Stimulated activated CD8-positive, alpha-beta memory T cell treated with anti-CD3 and anti-CD28 coated beads, Interleukin-12 subunit alpha, Interleukin-12 subunit beta, amount 100 ng/mL, for 4 hours (primary cell): ENCODE measurements at places on chromosomes 7 and 10.

DNA sequence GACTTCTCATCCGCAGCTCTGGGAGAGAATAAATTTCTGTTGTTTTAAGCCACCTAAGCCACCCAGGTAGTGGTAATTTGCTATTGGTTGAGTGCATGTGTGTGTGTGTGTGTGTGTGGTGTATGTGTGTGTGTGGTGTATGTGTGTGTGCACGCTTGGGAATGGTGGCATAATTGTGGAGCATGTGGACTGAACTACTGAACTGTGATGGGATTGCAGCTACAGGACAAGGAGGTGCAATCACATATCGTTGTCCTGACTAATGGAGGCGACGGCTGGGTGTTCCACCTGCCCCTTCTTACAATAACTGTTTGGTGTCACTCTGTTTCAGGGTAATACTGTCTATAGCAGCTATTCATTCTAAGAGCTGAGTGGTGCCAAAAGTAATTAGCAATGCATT lies 448.7 kb upstream of the PFKP start:
- no peak for DNase-seq

DNA sequence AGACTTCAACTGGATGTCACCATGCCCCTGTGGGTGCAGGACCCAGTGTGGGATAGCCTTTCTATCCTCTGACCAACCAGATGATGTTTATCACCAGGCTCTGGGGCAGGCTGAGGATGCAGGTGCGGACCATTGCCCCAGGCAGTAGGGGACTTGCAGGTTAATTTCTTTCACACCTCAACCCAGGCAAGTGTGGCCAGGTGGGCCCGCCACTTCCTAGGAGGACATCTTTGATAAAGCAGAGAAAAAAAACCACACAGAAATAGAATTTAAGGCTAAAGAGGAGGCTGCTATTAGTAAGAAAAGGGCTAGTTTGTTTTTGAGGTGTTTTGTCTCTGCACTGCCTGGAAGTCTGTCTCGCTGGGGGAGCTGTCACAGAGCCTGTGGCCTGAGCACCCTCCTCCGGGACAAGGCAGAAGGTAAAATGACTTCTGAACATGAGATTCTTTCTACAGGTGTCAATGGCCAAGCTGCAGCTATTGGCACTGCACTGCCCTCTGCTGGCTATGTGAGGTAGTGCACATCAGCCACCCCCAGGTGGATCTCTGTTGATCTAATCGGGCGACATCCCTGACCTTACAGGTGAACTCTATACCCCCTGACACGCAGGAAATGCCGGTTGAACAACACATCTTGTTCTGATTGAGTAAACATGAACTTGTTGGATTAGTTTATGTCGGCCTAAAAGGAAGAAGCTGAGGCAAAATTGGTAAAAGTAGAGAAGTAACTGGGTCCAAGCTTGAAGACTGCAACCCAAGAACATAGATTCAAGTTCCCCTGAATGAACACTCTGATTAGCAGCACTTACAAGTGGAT lies 21.0 kb downstream of the UPP1 start:
- peak; percentile 71 for DNase-seq

GRCh38 chr10:44818041-44818649 lies 93.0 kb upstream of the TMEM72 start:
- DNase-seq = no peak

DNA sequence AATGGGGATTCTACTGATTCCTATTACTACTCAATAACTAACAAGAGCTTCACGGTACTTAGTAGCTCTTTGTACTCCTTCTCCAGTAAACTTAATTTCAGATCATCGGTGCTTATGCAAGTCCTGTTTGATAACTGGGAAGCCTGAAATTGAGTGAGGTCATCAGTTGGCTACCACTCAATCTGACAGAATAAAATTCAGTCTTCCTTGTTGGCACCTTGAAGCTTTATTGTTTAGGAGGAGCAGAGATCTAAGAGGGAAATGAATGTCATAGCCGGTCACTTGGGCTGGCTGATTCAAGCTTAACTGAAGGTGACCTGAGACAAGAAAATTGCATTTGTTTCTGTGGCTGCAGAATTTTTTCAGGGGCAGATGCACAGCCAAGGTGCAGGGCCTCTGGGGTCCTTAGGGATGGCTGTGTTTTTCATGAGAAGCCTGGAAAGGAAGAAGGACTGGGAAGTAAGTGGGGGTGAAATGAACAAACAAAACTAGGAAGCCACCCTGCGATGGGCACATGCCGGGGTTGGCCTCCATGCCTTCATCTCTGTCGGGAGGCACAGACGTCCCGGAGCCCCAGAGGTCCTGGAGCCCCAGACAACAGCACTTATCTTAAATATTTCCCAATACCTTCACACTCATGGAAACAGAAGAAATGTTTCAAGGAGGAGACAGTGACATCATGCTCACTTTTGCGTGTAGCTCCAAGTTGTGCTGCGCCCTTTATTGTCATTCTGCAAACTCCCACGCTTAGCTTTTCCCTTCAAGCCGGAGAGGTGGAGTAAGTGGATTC lies 85.0 kb upstream of the KIF5B start:
- no peak for DNase-seq

DNA sequence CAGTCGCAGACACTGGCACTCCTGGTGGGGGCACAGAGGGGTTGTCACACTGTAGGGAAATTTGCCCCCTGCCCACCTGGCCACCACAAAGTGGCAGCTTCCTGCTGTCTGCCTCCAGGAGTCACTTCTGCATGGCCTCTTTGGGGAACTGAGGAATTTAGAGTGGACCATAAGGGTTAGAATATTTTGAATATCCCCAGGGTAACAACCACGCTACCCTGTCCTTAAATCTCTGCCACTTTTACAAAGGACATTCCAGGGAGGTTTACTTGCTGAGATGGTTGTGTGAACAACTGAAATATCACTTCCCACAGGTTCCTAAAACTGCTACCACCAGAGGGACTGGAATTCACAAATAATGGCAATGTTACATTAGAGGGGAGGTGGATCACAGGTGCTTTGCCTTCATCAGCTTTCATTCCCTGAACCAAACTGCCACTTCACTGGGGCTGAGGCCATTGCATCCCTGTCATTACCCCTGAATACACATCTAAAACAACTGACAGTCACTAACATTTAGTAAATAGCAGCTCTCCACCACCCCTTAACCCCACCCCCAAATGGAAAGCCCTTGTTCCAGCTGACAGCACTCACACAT lies 88.1 kb upstream of the IFRD1 start:
- DNase-seq = no peak

DNA sequence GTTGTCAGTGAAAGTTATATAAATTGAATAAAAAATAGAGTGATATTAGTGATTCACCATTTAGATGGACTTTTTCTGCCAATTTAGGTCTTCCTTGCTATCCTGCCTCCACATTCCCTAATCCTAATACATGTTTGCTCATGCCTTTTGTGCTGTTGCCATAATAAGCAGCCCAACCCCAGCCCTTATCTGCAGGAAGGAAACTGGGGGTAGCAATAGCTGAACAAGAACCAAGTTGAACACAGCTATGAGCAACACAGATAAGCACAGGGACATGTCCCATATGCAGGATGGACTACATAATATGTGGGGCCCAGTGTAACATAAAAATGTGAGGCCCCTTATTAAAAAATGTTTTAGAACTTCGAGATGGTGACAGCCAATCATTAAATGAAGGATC lies 91.2 kb upstream of the AHR start:
- no peak for DNase-seq

- no peak for DNase-seq
Observed at GRCh38 chr10:26509307-26509706, 71.2 kb downstream of the APBB1IP start.

- DNase-seq = no peak
Observed at GRCh38 chr7:156106107-156106426, 293.8 kb upstream of the SHH start.

DNA sequence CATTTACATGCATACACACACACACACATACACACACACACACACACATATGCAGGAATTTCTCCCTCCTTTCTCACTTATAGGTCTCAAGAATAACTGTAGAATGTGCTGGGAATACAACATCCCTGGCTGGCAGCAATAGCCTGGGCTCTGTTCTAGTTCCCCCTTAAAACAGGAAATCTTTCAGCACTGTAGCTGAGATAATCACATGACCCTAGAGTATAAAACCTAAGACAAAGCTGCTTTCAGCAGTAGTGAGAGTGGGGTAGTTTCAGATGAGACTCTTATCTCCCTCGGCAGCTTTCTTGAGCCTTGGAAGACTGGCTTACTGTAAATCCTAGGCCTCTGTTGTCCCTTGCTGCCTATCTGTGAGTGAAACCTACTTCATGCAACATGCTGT lies 137.4 kb upstream of the AKR1E2 start:
- no peak for DNase-seq

- no peak for DNase-seq
Observed at GRCh38 chr7:100573691-100574361, at the start of gene SAP25. Gene SAP25, minus strand, starts transcription at chr7:100573900. Its CDS starts 158 bp downstream, at chr7:100573742.

DNA sequence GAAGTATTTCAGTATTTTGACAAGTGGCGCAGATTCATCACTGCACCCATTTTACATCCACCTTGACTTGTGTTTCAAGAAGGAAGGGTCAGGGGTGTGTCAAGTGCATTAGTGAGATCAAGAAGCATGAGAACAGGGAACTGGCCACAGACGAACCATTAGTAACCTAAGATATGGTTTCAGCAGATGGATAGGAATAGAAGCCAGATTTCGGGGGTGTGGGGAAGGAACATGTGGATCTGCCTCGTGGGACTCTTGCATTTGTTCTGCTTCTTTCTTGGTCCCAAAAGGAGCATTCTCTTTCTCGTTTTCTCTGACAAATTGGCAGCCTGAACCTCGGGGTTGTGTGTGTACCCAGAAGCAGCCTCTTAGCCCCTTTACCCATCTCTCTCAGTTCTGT lies 9.6 kb downstream of the DENND2A start:
- DNase-seq = no peak

DNA sequence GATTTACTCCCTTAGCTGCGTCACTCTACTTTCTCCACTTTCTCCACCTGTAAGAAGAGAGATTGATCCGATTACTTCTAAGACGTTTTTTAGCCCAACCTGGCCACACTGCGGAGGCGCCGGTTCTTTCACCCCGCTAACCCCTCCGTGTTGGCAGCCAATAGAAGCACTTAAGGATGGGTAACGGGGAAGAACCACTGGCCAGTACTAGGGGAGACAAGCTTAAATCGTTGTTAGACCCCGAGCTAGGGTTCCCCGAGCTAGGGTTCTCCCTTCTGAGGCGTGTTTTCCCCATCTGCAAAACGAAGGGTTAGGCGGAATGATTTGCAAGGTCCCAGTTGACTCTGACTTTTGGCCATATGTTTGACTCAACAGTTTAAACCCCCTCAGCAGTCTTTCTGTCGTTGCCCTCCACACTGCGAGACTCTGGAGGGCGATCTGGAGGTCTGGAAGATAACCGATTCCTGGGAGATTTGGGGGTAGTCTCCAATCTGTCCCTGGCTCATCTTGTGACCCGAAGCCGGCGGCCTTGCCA lies 644 bp downstream of the UMAD1 start:
- DNase-seq = no peak

GRCh38 chr10:79027147-79028055 lies 41.4 kb upstream of the ZMIZ1 start:
- DNase-seq = peak; percentile 59

DNA sequence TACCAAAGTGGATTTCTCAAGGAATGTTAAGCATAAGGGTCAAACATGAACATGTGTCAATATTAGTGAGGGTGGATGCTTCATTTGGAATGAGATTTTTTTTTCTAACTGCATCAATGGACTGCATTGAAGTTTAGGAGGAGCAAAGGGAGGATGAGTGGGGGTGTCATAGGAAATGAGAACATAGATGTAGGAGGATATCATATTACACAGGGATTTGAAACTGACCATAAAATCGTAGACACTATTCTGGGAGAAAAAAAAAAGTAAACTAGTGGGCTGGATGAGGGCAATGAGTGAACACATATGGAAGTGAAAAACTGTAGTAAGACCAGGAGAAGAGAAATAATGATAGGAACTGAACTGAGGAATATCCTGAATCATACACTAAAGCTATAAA lies 109.4 kb downstream of the SEMA3A start:
- DNase-seq = no peak

DNA sequence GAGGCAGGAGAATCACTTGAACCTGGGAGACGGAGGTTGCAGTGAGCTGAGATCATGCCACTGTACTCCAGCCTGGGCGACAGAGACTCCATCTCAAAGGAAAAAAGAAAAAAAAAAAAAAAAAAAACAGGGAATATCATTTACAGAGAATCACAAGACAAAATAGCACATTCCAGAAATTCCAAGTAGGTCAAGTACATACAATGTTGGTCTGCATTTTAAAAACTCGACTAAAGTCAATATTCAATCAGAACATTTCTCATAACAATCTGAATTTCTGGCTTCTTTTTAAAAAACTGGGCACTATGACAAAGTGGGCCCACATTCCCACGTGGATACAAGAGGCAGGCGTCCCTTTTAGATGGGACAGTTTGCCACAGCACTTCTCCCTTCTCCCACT lies 12.8 kb downstream of the ZC3HAV1L start:
- DNase-seq = no peak

GRCh38 chr7:57412618-57413017 lies 37.4 kb upstream of the ZNF716 start:
- no peak for DNase-seq

GRCh38 chr10:93926613-93927012 lies 32.8 kb downstream of the SLC35G1 start:
- DNase-seq = no peak

DNA sequence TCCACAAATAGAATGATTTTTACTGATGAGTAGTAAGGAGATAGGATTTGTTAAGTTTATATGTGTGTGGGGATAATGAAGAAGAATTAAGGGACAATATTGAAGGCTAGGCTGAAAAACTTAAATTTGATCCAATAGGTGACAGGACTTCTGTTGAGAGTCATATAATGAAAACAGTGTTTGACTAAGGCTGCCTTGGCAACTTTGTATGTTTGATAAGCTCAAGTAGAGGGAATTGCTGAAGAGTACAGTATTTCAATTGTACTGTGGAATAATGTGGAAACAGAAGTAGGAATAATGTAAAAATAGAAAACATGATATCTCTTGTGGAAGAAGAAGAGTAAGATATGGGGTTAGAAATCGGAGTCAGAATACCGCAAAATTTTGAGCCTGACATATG lies 10.5 kb downstream of the R3HCC1L start:
- no peak for DNase-seq

DNA sequence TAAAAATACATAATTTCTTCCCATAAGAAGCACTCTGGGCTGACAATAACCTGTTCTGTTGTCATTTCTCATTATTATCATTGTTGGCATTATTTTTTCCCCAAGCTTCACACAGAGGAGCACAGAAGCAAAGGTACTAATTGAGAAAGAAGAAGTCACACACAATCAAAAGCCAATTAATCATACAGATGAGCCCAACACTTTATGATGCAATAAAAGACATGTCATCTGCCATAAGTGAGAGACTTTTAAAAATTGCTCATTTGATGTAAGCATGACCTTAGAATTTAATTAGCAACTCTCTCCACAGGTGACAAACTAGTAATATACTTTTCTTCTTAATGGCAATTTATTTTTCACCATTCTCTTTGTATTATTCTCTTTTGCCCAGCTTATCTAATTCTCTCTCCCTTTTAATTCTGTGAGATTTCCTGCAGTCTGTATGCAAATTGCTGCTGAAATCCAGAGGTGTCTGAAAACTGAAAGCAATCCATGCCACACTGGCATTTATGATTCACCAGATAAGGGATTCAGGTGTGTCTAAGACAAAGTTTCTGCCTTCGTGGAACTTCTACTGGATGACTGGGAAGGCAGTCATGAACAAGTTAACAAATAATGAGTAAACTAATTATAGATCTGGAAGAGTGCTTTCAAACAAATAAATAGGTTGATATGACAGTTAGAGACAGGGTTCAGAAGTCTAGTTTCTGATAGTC lies 203.5 kb downstream of the CHCHD3 start:
- DNase-seq = no peak
